Activated T-helper 1 cell treated with anti-CD3 and anti-CD28 coated beads, Interleukin-12 subunit alpha, Interleukin-12 subunit beta, Interleukin-2, Interleukin-4 antibody, amounts not matched to agents 30 ng/mL and 10 ng/mL and 1 ng/mL, durations not matched to agents 14 hours and 24 hours and 36 hours (primary cell): ENCODE measurements at places on chromosomes 5 and 9. TPM values are rescaled to one million over a fixed set of nuclear protein-coding genes. Genes with fewer than 3 reads are reported as not detected.
A peak's percentile ranks its signal among the peaks of the same experiment; 100 is the strongest.

GRCh38 chr9:110919609-110920008, 118.7 kb downstream of the LPAR1 start:
- no peak overlapping the region for H3K27ac ChIP-seq
- no peak for DNase-seq
- H3K4me3 ChIP-seq, result no peak overlapping the region
- H3K36me3 ChIP-seq, result no peaks in the 10 kb centered on the region
- H3K27me3 ChIP-seq, result no peaks in the 10 kb centered on the region

DNA sequence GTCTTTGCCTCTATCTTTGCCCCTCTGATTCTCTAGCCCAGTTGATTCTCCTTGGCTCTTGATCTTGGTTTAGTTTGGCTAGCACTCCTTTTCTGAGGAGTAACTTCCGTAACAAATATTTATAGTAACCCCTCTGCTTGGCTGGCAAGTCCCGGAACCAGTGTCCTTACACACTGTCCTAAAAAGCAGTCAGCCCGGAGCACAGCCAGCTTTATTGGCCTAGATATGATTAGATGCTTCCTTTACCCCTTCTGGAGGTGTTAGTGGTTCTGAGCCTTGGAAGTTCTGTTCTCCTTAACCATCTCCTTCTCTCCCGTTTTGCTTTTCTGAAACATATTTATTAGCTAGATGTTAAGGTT, 17.0 kb upstream of the MSMP start:
- H3K36me3 ChIP-seq, result no peaks in the 10 kb centered on the region
- no peak overlapping the region for H3K4me3 ChIP-seq
- H3K4me1 ChIP-seq, result peaks cover 11% of the 10 kb centered on the region
- DNase-seq, result no peak
- no peaks in the 10 kb centered on the region for H3K27me3 ChIP-seq
- H3K27ac ChIP-seq, result no peak overlapping the region

DNA sequence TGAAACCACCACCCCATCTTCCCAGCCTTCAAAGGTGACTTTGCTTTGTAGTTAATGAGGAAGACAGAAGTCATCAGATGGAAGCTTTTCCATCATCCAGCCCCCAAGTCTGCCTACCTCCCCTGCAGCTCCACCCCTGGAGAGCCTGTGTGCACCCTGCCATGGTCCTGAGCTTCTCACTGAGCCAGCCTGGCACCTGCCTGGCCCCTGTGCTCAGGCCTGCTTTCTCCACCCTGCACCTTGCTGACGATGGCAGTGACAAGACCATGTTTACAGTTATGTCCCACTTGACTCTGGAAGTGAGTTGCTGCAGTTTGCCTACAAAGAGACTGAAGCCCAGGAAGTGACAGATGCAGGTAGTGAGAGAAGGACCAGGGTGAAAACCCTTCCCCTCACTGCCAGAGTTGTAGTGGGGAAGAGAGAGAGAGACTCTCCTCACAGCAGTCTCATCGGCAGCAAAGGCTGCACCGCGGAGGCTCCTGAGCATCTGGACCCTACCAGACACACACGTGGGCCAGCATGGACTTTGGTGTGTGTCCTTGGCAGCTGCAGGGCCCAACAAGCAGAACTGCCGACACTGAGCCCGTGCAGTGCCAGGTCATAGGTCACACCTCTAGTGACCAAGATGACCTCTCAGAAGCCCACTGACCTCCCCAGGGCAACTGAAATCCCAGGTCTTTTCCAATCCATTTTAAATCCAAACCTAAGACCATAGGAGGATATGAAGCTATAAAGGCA, 107.1 kb downstream of the CACNA1B start:
- no peak for DNase-seq
- H3K4me3 ChIP-seq, result no peak overlapping the region
- peaks cover 8% of the 10 kb centered on the region for H3K27me3 ChIP-seq
- no peak overlapping the region for H3K27ac ChIP-seq

GRCh38 chr9:123484130-123484529, 128.1 kb downstream of the CRB2 start:
- no peak for DNase-seq
- no peak overlapping the region for H3K27ac ChIP-seq
- H3K27me3 ChIP-seq, result no peaks in the 10 kb centered on the region
- no peak overlapping the region for H3K4me3 ChIP-seq

DNA sequence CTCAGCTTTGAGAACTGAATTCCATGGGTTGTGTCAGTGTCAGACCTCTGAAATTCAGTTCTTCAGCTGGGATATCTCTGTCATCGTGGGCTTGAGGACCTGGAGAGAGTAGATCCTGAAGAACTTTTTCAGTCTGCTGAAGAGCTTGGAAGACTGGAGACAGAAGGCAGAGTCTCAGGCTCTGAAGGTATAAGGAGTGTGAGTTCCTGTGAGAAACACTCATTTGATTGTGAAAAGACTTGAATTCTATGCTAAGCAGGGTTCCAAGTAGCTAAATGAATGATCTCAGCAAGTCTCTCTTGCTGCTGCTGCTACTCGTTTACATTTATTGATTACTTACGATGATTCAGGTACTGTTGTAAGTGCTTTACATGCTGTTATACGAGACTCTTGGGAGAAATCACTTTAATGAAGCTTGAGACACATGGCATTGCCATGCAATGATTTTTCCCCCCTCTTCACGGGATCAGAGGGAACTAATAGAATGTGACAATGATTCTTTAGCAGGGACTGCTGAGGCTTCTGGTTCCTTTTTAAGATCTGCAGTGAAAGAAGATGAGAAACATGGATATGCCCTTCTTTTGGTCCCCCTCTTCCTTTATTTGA, 63.8 kb downstream of the PTTG1 start:
- no peak for DNase-seq
- peak overlapping the region; percentile 16 for H3K27ac ChIP-seq
- H3K4me1 ChIP-seq, result peaks cover 63% of the 10 kb centered on the region
- H3K27me3 ChIP-seq, result no peaks in the 10 kb centered on the region

- H3K4me1 ChIP-seq, result no peaks in the 10 kb centered on the region
- no peak for DNase-seq
- H3K4me3 ChIP-seq, result no peak overlapping the region
- no peaks in the 10 kb centered on the region for H3K27me3 ChIP-seq
- no peak overlapping the region for H3K27ac ChIP-seq
Observed at GRCh38 chr5:83192947-83193346, 115.6 kb downstream of the XRCC4 start.

DNA sequence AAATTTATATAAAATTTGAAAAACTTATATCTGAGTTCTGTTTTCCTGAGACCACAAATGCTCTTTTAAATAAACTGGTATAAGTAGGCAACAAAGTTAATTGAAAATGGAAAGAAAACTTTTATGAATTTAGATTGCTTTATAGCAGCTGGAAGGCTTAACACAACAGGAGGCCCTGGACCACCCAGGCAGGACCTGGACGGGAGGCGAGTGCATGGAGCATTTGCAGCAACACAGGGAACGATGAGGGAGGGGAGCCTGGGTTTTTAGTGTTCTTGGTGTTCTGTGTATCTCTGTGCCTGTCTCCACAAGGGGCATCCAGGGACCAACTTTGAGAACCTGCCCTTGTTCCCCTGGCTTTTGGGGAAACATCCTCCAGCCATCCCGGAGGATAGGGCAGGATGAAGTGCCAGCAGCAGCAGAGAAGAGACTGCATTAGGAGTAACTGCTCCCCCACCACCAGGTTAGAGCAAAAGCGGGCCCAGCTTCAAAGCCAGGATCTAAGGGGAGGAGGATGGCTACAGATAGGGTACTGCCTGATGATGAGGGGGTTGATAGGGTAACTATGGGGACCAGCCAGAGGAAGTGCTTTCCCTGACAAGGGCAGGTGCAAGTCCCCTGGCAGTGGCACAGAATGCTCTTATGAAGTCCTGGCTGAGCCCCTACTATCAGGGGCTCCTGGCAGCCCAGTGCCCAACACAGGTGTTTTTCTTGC, 6.7 kb upstream of the SPATA31E1 start:
- peaks cover 8% of the 10 kb centered on the region for H3K4me1 ChIP-seq
- H3K4me3 ChIP-seq, result no peak overlapping the region
- no peak for DNase-seq

GRCh38 chr5:178940569-178941360, at the start of gene ZNF454:
Gene ZNF454, plus strand, starts transcription at chr5:178941198. Its CDS starts 1,594 bp downstream, at chr5:178942792.
- DNase-seq, result no peak
- H3K27me3 ChIP-seq, result no peaks in the 10 kb centered on the region
- no peak within 1 kb of the TSS for H3K4me3 ChIP-seq
- H3K36me3 ChIP-seq, result no peaks in the 10 kb centered on the region
- no peaks in the 10 kb centered on the region for H3K4me1 ChIP-seq

DNA sequence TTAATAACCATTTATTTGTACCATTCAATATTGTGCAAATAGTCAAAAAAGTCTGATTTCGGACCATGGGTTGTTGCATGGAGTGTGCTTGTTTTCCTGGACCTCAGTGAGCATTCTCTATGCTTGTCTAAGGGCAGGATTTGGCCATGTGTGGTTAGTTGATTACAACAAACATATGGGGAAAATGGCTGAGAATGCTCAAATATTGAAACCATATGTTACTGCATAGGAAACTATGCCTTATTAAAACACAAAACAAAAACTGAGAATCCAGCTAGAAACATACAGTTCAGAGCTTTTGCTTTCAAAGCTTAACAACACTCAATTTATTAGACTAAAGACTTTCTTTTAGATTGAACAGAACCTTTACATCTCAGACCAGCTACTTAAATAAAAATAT, 928.3 kb downstream of the NR2F1-AS1 start:
- no peak overlapping the region for H3K27ac ChIP-seq
- no peaks in the 10 kb centered on the region for H3K36me3 ChIP-seq
- no peak overlapping the region for H3K4me3 ChIP-seq
- no peaks in the 10 kb centered on the region for H3K27me3 ChIP-seq
- no peaks in the 10 kb centered on the region for H3K4me1 ChIP-seq

GRCh38 chr9:81680006-81680405, 9.3 kb downstream of the TLE1 start:
- no peak overlapping the region for H3K4me3 ChIP-seq
- peaks cover 8% of the 10 kb centered on the region for H3K27me3 ChIP-seq
- no peak for DNase-seq

DNA sequence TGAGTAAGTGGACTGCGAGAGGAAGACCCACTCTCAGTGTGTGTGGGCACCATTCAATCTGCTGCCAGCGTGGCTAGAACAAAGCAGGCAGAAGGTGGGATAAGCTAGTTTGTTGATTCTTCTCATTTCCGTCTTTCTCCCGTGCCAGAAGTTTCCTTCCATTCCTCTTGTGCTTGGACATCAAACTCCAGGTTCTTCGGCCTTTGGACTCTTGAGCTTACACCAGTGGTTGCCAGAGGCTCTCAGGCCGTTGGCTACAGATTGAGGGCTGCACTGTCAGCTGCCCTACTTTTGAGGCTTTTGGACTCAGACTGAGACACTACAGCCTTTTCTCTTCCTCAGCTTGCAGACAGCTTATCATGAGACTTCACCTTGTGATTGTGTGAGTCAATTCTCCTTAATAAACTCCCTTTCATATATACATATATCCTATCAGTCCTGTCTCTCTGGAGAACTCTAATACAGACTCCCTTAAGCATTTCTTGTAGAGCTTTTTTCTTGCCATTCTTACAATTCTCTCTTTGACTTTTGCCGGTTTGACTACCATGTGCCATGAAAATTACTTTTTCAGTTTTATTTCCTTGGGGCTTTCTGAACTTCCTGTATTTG, 494.9 kb downstream of the PRR16 start:
- no peaks in the 10 kb centered on the region for H3K4me1 ChIP-seq
- no peak overlapping the region for H3K4me3 ChIP-seq
- DNase-seq, result no peak
- H3K36me3 ChIP-seq, result no peaks in the 10 kb centered on the region
- no peak overlapping the region for H3K27ac ChIP-seq

DNA sequence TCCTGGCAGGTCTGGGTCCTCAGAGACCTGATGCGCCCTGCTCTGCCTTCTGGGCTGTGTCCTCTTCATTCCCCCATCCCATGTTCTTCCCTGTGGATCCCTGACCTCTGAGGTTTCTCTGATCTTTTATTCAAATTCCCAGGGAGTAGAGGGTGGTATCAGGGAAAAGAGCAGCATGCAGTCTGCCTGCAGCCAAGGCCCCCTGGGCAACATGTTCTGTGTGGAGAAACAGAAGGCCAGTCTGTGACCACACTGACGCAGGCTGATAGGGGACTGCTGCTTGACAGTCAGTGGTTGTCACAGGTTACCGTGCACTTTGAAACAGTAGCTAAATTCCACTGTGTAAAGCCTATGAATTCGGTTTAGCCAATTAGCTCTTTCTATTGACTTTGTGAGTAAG, 156.6 kb upstream of the IRX2 start:
- H3K27me3 ChIP-seq, result no peaks in the 10 kb centered on the region
- H3K36me3 ChIP-seq, result no peaks in the 10 kb centered on the region
- no peaks in the 10 kb centered on the region for H3K4me1 ChIP-seq
- DNase-seq, result no peak
- H3K4me3 ChIP-seq, result no peak overlapping the region

- H3K4me3 ChIP-seq, result no peak overlapping the region
- DNase-seq, result no peak
- H3K4me1 ChIP-seq, result no peaks in the 10 kb centered on the region
- H3K27ac ChIP-seq, result no peak overlapping the region
Observed at GRCh38 chr5:86684222-86684621, 66.5 kb downstream of the COX7C start.

DNA sequence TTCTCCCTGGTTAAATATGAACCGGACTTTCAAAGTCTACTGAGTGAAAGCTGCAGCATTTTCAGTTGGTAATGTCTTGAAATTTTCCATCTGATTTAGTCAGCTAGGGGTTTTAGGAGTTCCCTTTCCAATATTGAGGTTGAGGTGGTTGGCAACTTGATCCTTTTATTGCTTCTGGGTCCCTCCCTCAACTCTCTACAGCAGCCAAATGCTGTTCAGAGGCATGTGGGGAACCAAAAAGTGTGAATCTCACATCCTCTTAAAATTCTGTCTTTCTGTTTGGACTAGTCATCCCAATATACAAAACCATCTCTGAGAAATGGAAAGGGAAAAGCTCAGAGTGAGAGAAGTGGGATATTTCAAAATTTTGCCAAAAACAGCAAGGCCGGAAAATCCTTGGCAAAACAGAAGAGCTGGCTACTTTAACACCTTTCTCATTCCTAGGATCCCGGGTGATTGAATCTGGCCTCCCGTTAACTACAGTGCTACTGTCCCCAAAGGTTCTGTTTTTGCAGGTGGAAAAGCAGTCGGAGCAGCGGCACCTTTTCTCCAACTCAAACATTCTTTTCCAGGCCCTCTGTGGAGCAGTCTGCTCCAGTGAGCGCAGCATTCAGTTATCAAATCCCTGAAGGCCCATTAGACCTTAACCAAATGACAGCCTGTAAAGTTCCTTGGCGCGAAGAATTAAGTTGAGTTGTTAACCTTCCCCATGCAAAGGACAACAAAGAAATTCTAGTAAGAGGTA, 345.9 kb upstream of the NUDT12 start:
- H3K27ac ChIP-seq, result no peak overlapping the region
- no peaks in the 10 kb centered on the region for H3K27me3 ChIP-seq
- no peak overlapping the region for H3K4me3 ChIP-seq
- no peaks in the 10 kb centered on the region for H3K36me3 ChIP-seq
- DNase-seq, result no peak

- no peaks in the 10 kb centered on the region for H3K27me3 ChIP-seq
- peaks cover 71% of the 10 kb centered on the region for H3K4me1 ChIP-seq
- no peak overlapping the region for H3K27ac ChIP-seq
Observed at GRCh38 chr5:82352146-82352791, 74.1 kb upstream of the RPS23 start.

GARIN3 gene
- total RNA-seq, result 0.27 and 0.31 TPM in 2 replicates

CATSPER3 gene
- total RNA-seq, result 0.41 and 0.81 TPM in 2 replicates

CAMK2A gene
- total RNA-seq, result not detected in 2 replicates

BARHL1 gene
- total RNA-seq, result not detected in 2 replicates

PFN3 gene
- not detected in 2 replicates for total RNA-seq

IFNA21 gene
- total RNA-seq, result not detected in 2 replicates

GABRA1 gene
- total RNA-seq, result not detected in 2 replicates

TMEM252 gene
- total RNA-seq, result not detected in 2 replicates

KLHL9 gene
- 14.1 and 15.6 TPM in 2 replicates for total RNA-seq

TENT4A gene
- total RNA-seq, result 40.6 and 42.3 TPM in 2 replicates
